ENCODE measurements at places on chromosomes 16 and 17.

DNA sequence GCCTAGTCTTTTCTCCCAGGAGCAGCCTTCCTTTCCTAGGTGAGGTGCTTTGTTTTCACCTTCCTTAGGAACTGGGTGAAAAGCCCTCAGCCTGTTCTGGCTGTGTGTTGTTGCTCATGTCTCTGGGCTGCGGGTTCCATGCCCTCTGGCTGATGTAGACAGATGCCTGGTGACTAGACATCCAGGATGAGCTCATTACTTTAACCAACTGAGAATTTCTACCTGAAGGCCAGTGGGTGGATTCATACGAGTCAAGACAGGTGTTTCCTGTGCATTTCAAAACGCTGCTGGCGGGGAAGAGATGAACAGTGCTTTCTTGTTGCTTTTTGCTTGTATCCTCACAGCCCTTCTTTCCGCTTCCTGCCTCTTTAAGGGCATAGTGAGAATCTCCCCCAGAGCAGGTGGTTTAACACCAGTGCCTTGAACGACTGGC lies 22.3 kb downstream of the SAP30BP start:
- DNase-seq, result peak; percentile 57

- DNase-seq, result no peak
These were observed 15.1 kb downstream of the MAP3K14 start for GRCh38 chr17:45301674-45302073.

GRCh38 chr16:53984936-53985335 lies 281.0 kb downstream of the FTO start:
- DNase-seq, result no peak

- no peak for DNase-seq
These were observed 5.1 kb downstream of the MVP start for GRCh38 chr16:29825145-29826044.

DNA sequence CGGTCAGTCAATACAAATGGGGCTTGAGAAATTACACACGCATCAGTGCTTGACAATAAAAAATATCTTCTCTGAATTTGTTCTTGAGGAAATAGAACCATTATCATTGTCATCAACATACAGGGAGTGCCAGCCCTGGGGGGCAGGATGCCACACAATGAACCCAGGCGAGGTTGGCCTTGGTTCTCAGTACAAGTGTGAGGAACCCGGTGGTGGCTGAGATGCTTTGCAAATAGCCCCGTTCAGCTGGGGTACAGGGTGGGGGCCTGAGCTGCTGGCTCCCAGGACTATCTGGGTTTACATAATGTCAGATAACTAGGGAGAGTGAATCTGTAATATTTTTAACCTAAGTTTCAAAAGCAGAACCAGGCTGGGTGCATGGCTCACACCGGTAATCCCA lies 112.8 kb upstream of the CDC42EP4 start:
- no peak for DNase-seq

GRCh38 chr17:61253362-61253761 lies 146.3 kb upstream of the TBX2 start:
- DNase-seq, result no peak

- no peak for DNase-seq
These were observed 60.7 kb downstream of the HS3ST3A1 start for GRCh38 chr17:13541032-13541480.
